Esophagus squamous epithelium (tissue), 5 donors: ENCODE measurements at places on chromosomes 5 and 9. TPM values are rescaled to one million over a fixed set of nuclear protein-coding genes. Genes with fewer than 3 reads are reported as not detected.

The FOXD4L5 gene
- total RNA-seq: not detected

DNA sequence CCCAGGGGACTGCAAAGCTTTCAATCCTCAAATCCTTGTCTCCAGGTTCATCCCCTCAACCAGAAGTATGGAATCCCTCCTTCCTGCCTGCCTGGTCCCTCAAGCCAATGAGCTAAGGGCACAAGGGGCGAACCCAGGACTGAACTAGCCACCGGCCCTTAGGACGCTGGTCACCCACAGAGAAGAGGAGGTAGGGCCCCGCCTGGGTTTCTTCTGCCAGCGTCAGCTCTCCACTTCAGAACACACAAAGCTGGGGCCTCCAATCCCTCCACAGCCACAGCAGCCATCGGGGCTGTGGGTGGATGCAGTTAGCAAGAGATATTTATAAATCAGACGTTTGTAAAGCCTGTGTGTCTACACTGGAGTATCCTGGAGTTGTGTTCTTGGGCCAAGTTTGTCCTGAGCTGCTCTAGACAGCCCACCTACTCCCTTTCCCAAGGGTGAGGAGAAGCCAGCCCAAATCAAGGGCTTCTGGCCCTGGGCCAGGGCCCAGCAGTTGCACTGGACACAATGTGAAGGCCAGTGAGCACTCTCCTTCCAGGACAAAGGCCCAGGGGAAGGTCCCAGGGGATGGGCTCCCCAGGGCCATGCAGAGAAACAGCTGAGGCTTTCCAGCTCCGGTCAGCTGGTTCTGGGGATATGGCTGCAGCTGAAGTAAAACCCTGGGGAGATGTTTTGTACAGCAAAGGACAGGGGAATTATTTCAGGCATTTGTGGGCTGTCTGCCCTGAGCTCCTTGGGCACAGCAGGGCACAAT, 18.9 kb downstream of the AMBP start:
- no peak for DNase-seq

GRCh38 chr9:82680179-82680935, 382.6 kb downstream of the RASEF start:
- no peak for DNase-seq

DNA sequence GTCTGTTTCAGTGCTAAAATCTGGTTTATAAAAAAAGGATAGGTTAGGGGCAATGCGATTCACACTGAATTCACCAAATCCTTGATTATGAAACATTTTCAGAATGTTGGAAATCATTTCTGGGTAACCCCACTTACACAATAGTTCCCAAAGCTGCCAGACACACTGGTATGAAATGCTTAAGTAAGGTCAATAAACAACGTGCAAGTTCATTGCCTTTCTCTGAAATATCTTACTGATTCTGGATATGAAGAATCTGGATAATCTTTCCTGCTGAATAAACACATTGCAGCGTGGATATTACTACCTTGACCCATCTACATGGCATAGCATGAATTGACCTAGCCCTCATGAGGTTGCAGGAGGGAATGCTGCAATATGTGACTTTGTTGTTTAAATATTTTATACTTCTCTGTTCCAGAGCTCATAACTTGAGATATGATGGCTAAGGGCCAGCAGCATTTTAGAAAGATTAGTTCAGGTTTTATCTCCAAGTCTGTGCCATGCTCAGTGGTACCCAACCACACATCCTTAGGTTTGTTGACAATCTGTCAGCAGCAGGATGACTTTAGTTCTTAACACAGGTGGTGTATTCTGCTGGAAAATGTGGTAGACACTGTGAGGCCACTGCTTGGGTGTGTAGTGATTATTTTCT, 121.0 kb downstream of the NREP start:
- DNase-seq: no peak

DNA sequence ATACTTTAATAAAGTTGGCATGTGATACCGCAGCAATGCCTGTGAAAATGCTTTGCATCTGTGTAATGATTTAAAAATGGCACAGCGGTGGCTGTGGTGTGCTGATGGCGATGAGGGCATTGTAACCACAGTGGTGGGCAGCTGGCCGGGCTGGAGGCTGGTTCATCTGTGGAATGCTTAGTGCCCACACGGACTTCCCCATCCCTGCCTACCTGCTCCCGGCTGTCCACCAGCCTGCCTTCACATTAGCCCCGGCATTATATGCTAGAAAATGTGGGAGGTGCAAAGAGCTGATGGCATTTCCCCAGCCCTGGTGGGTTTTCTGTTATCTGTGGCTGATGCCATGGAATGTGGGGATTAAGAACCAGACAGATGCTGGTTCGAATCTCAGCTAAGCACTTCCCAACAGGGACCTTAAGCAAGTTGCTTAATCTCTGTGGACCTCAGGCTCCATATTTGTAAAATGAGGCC, 2.9 kb upstream of the NDST1 start:
- no peak for DNase-seq

GRCh38 chr9:126403397-126403796, 76.8 kb downstream of the MVB12B start:
- no peak for DNase-seq

DNA sequence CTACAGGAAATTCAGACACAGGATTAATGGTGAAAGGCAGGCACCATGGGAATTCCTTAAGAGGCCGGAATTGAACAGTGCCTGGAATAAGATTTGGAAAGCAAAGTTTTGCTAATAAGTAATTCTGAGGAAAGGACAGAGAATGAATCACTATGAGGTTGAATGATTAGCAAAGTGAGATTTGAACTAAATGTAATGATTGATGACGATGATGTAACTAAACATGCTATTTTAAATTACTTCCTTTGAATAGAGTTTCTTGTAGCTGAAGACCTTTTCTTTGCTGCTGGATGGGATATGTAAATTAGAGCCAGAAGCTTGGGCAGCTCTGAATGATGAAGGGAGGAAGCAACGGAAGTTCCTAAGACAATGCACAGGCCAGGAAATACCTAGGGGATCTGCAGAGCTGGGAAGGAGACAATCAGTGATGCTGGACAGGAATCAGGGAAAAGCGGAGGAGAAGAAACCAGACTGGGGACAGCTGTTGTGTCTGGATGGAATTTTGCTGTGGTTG, 482.0 kb downstream of the PSAT1 start:
- no peak for DNase-seq

The FAXDC2 gene
- 2.4 TPM for total RNA-seq

The SOHLH1 gene
- total RNA-seq: not detected

The SLC2A6 gene
- 1.1 TPM for total RNA-seq

The NMUR2 gene
- not detected for total RNA-seq

DNA sequence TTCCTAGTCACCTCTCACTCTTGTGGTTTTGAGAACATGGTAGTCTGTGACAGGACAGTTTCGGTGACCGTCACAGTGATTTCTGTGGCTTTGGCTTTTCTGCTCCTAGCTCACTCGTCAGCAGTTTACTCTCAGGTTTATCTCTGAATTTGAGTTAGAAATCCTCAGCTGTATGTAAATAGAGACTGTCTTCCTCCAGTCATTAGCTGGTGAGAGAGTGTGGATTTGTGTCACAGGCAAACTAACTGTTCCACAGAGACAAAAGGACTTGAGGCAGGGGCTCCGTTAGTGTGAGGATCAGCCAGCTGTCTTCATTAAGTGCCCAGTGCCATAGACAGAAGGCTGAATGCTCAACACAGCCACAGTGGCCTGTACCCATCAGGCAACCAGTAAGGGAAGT, 131.4 kb downstream of the CD180 start:
- no peak for DNase-seq

- no peak for DNase-seq
Measured at GRCh38 chr5:140953234-140953633, 13.0 kb upstream of the PCDHAC2 start.

DNA sequence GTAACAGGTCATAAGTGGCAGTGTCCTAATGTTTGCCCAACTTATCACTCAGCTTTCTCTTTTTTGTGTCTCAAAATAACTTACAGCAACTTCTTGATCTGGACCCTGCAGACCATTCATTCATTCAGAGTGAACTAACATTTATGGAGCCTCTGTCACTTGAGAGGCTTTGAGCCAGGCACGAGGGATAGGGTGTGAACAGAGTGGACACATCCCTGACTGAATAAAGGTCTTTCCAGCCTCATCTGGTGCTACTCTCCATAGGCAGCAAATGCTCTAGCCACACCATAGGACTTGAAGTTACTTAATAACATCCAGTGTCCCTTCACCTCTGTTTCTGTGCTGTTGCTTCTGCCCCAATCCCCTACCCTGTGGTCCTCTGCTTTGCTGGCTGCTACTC, 212.1 kb upstream of the FBN2 start:
- no peak for DNase-seq

The ENTPD2 gene
- total RNA-seq: 0.47 TPM

DNA sequence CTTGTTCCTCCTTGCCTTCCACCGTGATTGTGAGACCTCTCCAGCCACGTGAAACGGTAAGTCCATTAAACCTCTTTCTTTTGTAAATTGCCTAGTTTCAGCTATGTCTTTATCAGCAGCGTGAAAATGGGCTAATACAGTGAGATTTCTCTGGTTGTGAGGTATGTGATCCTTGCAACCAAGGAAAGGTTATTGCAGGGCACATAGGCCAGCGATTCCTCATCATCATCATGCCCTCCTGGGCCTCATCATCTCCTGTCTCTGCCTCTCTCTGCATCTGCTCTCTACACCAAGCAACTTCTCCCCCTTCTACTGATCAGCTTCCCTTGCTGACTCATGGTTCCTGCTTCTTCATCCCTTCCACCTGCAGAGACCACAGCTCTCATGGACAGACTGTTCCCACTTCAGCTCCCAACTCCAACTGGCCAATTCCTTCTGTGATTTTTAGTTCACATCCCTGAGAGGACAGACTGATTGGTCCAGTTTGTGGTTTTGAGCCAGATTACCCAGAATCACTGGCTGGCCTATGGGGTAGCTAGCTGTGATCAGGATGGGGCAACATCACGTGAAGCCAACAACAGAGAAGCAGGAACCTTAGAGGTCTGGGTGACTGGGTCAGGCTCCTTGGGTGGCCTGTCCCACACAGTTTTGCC, 53.1 kb downstream of the LIX1 start:
- no peak for DNase-seq

GRCh38 chr5:145989428-145989827, 53.0 kb downstream of the SH3RF2 start:
- DNase-seq: no peak

DNA sequence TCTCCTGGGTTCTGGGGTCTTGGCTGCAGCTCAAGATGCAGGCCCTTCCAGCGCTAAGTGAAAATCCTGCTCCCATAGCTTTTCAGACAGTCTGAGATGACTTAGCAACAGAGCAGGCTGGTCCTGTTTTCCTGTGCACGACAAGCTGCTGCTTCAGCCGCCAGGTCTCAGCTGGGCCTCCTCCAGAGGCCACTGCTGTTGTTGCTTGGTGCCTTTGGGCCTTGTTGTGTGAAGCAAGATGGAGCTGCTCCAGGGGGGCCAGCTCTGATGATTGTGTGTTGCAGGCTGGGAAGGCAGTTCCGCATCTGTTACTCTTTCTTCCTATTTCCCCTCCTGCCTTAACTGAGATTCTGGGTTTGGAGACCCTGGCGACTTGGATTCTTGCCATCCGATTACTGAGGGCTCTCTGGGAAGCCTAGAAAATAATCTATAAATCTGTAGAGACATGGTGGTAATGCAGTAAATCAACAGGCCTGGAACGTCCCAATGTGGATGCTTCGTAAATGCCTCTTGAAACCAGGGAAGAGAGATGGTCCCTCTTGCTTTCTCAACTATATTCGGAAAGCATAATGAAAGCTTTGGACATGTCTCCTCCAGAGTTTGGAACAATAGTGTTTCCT, 3.2 kb downstream of the MAP1B start:
- no peak for DNase-seq

- DNase-seq: no peak
Measured at GRCh38 chr5:65100911-65101631, 332.3 kb downstream of the CWC27 start.

DNA sequence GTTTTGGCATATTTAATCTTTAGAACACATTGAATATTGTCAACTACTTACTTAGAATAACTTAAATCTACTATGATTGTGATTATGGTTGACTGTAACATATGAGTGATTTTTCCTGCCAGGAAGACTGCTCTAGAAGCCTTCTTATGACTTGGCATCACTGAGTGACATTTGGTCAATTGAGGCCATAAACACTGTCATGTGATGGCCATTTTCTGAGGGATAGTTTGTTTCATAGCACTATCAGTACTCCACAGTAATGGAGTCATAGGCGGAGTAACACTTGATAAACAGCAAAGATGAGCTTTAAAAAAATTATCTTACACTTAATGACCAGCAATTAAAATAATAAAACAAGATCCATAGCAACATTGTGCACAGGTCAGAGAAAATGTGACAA, 31.0 kb downstream of the C9orf40 start:
- DNase-seq: no peak

DNA sequence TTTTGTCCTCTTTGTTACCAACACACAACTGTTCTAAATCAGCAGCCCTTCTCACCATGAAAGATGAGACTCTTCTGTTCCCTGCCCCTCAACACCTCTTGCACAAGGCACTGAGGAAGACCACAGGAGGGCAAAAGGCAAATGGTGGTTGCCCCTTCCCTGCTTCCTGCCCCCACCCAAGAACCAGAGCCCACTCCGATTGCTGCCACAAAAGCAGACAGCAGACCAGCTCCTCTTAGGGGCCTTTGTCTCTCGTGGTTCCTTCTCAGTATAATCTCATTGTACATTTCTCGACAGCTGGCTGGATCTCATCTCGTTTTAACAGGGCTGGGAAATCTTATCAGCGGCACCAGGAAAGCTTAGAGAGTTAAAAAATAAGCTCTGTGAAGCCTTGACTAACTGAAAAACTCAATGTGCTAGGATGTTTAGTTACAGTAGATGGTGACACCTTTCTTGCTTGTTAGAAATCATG, 1.1 kb downstream of the MVB12B start:
- no peak for DNase-seq

DNA sequence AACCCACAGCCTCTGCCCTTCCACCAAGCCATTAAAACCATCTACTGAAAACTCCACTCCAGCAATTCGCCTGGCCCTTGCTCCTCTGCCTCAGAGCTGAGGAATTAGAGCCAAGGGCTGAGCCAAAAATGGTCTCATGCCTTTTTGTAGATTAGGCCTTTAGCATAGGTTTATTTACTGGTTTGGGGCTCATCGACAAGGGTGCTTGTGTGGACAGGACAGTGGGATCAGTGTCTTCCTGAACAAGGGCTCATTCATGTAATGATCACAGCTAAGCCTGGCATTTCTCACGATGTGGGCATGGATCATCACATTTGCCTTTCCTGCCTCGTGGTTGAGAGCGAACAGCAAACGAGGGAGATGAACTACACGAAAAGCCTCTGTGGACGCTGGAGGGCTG, 59.2 kb upstream of the PHF24 start:
- DNase-seq: no peak

DNA sequence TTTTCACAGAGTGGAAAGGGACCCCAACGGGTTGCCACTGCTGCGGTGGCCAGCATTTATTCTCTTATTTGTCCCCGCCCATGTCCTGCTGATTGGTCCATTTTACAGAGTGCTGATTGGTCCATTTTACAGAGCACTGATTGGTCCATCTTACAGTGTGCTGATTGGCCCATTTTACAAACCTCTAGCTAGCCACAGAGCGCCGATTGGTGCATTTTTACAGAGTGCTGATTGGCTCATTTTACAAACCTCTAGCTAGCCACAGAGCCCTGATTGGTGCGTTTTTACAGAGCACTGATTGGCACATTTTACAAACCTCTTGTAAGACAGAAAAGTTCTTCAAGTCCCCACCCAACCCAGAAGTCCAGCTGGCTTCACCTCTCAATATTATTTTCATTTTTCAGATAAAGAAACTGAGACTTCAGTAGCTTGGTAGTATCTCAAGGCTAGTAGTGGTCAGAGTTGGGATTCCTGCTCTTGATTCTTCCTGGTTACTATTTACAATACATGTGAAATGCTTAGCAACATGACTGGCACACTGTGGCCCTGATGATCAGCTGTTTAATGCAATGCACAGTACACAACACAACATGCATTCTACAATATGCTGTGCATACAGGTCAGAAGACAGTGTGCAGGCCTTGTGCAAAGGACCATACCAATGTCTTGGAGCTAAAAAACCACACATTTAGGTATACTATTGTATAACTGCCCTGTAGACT, 63.6 kb upstream of the BOD1 start:
- DNase-seq: no peak
